ENCODE measurements at places on chromosomes 12 and 14.

- no peak for DNase-seq
Observed at GRCh38 chr12:12999271-12999958, 650 bp downstream of the HEBP1 start.

- DNase-seq, result no peak
Observed at GRCh38 chr14:102838501-102838900, 61.3 kb downstream of the TRAF3 start.

DNA sequence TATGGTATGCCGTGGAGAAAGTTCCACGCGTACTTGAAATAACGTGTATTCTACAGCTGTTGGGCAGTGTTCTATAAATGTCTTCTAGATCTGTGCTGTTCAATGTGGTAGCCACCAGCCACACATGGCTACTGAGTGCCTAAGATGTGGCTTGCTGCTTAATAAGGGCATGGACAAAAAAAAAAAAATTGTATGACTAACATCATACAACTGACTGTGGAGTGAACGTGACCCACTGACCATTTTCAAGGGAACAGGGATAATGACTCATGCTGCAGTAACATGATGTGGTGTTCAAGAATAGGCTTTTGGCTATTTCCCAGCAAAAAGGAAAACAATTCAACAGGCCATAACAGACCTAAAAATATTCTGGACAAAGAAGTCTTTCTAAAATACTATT is 13.0 kb downstream of the ATG14 start:
- no peak for DNase-seq

- DNase-seq, result no peak
Observed at GRCh38 chr14:23939607-23940326, 13.8 kb upstream of the DHRS4 start.

GRCh38 chr12:122686538-122686937 is 16.6 kb downstream of the HCAR2 start:
- DNase-seq, result no peak

DNA sequence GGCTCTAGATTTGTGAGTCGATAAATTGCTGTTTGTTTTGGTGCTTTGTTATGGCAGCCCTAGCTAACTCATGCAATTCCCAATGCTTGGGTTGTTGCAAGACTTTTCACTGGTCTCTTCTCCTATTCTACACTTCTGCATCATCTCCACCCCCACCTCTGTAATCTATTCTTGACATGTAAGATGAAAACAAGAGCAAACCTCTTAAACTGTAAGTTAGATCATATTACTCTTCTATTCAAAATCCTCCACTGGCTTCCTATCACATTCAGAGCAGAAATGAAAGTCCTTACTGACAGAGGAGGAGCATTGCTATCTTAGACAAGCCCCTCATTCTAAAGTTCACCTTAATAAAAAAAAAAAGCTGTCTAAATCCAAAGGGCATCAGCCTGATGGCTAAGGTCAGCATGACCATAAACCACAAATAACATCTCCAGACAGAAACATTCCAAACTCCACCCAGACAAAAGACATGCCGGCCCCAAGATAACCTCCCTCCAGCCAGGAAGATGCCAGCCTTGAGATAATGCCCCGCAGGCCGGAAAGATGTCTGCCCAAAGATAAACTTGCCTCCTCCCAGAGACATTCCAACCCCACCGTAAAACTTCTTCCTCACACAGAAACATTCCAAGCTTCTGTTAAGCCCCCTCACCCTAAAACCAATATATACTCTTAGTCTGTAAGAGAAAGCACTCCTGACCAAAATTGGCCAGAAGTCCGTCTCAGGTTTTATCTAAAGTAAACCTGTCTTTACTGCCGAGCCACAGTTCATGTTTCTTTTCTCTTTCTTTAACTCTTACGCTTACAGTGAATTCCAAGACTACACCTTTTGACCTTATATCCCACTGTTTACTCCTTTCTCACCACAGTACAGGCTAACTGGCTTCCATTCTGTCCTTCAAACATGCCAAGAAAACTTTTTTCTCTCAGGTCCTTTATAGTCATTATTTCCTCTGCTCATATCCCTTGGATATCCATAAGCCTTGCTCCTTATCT is 308.9 kb downstream of the KCNH5 start:
- no peak for DNase-seq

GRCh38 chr12:121872546-121873215 is 14.0 kb upstream of the HPD start:
- no peak for DNase-seq

- DNase-seq, result no peak
Observed at GRCh38 chr12:95474660-95474958, 657 bp downstream of the METAP2 start.

GRCh38 chr12:26979733-26980132 is 34.5 kb downstream of the TM7SF3 start:
- no peak for DNase-seq

GRCh38 chr12:70120970-70121369 is 122.3 kb upstream of the CNOT2 start:
- no peak for DNase-seq

DNA sequence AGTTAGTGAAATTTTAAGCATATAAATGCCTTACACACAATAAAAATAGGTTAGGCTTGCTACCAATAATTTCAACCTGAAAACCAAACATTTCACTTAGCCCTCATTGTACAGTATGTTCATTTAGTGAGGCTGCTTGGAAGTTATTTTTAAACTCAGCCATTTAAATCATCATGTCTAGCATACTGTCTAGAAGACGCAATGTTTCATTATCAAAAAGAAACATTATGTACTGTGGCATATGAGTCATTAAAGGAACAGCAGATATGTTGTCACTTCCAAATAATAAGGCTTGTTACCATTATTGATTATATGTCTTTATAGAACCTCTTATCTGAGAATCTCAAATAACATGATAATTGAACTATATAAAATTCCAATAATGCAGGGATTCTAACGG is 304.7 kb downstream of the RMST start:
- DNase-seq, result no peak

DNA sequence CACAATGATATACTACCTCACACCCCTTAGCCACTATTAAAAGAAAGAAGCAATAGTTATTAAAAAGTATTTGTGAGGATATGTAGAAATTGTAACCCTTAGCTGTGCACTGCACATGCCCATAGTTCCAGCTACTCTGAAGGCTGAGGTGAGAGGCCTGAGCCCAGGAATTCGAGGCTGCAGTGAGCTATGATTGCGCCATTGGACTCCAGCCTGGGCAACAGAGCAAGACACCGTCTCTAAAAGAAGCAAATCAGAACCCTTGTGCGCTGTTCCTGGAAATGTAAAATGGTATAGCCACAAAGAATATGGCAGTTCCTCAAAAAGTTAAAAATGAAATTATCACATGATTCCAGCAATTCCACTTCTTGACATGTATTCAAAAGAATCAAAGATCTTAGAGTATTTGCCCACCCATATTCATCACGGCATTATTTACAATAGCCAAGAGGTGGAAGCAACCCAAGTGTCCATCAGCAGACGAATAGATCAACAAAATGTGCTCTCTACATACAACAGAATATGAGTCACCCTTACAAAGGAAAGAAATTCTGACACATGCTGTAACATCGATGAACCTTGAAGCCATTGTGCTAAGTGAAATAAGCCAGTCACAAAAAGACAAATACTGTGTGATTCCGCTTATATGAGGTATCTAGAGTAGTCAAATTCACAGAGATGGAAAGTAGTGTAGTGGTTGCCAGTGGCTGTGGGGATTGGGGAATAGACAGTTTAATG is 23.7 kb upstream of the YLPM1 start:
- DNase-seq, result no peak

DNA sequence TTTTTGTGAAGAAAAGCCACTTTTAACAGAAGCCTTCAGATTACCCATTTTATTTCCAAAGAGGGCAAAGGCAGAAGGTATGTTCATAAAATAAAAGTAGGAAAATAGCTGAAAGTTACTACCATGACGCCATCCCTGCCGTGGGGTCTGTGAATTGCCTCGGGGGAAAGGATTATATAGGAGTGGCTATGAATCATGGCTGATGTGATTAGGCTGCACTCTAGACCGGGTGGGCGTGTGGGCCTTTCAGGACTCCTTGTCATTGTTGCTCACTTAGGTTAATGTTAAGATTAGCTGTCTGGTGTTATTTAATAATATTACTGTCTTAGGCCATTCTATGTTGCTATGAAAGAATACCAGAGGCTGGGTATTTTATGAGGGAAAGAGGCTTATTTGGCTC is 195.5 kb downstream of the EGLN3 start:
- DNase-seq, result no peak

DNA sequence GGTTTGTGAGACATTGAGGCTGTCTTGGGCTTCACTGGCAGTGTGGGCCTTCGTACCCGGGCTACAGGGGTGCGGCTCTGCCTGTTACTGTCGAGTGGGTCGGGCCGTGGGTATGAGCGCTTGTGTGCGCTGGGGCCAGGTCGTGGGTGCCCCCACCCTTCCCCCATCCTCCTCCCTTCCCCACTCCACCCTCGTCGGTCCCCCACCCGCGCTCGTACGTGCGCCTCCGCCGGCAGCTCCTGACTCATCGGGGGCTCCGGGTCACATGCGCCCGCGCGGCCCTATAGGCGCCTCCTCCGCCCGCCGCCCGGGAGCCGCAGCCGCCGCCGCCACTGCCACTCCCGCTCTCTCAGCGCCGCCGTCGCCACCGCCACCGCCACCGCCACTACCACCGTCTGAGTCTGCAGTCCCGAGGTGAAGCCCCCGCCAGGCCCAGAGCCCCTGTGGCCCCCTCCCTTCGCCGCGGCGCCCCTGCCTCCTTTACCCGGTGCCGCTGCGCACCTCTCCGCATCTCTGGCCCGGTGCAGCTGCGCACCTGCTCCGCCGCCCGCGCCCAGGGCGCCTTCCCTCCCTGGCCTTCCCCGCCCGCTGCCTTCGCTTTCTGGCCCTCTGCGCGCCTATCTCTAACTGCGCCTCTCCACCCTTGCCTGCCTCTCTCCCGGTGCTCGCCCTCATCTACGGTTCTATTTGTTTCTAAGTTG is at the start of gene ENO2:
Gene ENO2 (plus strand): TSS at position 335 of the 701 bp plus-strand sequence. CDS start 1,253 bp downstream, outside the sequence.
- DNase-seq, result peak; percentile 73

DNA sequence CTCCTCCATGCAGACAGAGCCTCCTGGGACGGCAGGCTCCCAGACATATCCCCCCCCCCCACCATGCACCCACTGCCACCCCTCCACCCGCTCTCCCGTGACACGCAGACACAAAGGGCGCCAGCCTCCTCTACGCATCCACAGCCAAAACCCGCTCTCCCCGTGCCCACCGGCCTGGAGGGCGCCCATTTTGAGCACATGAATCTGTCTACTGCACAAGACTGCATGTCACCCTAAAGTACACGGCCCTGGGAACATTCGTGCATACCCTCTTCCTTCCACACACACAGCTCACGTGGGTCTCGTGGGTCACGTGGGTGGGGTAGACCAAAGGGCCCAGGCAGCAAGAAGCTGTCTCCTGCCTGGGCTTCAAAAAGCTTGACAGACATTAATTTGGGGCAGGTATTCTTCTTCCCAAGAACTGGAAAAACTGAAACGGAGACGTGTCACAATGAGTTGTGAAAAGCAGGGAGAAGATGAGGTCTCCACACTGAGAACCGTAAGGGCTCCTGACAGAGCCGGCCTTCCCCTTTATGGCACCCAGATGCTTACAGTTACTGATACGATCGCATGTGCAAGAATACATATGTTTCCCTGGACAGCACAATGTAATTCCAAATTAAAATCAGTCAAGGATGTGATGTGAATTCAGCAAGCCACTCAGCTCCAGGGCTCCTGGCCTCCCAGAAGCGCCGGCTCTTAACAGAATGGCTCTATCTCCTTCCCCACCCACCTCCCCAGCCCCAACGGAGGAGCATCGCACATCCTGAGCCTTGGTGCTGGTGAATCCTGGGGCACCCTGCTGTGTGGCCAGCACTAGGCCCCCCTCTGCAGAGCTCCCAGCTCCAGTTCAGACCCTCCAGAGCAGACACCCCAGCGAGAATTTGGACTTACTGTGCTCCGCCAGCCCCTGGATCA is 1.9 kb downstream of the TGFB3 start:
- no peak for DNase-seq

- DNase-seq, result no peak
Observed at GRCh38 chr12:30732954-30733637, 21.7 kb downstream of the CAPRIN2 start.

DNA sequence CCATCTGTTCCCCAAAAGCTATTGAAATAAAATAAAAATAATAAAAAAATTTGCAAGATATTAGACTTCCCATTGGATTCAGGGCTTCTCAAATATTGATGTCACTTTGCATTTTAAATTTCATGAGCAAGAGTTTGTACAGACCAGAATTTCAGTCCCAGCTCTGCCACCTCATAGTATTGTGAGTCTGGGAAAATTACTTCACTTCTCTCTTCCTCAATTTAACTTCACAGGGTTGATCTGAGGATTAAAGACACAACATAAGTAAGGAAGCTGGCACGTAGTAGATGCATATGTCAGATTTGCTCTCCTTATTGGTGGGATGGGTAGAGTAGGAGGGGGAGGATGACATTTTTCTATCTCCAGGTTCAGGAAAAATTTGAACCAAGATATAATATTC is 32.8 kb downstream of the COX8C start:
- DNase-seq, result no peak

DNA sequence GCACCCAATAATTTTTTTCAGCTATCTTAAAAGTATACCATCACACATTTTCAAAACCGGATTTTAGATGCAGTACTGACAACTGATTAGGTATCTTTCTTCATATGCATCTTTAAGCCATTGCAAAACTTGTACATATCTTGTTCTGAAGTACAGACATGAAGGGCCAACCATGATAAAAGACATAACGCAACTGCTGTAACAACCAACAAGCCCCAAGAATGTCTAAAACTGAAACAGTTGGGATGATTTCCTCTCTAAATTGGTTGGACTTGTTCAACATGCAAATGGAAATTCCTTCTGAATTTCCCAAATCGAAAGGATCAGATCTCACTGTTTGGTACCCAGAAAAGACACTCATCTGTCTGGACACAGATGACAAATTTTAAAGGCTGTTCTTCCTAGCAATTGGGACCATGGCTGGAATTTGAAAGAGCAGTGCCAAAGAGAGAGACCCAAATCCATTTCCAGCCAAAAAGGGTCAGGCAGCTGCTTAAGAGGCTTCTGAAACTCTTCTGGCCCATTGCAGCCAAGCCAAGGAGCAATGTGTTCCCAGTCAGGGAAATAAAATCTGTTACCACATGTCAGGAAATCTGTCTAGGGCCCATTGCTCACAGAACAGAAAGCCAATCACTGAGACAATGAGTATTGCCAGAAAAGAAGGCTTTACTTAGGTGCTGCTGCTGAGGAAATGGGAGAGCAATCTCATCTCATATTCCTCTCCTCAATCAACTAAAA is 1122.4 kb upstream of the USP15 start:
- DNase-seq, result no peak

- no peak for DNase-seq
Observed at GRCh38 chr14:36952689-36953088, 219.7 kb downstream of the SLC25A21 start.

Data from stimulated activated CD4-positive, alpha-beta T cell treated with anti-CD3 and anti-CD28 coated beads, TNF-alpha, amount 100 ng/mL, for 1 hour (primary cell).